ENCODE measurements at places on chromosomes 11 and 22.
A peak's percentile ranks its signal among the peaks of the same experiment; 100 is the strongest.

GRCh38 chr22:43840431-43840830 lies 21.9 kb downstream of the SULT4A1 start:
- no peak for DNase-seq

DNA sequence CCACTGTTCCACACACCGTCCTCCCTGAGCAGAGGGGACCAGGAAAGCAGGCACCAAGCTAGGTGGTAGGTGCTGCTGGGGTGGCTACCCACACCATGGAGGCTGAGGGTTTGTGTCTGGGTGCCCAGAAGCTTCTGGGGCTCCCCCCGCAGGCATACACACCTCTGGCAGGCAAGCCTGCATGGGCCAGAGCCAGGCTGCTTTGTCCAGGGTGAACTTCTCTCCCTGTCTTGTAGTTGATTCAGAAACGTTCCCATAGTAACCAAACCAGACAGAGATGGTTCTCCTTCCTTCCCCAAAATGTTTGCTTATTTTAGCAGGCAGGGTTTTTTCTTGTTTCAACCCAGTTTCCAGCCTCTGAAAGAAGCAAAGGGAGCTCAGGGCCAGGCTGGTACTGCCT lies 40.9 kb upstream of the SUSD2 start:
- no peak for DNase-seq

GRCh38 chr11:26731084-26731456 lies 9.2 kb upstream of the SLC5A12 start:
- peak; percentile 10 for DNase-seq

DNA sequence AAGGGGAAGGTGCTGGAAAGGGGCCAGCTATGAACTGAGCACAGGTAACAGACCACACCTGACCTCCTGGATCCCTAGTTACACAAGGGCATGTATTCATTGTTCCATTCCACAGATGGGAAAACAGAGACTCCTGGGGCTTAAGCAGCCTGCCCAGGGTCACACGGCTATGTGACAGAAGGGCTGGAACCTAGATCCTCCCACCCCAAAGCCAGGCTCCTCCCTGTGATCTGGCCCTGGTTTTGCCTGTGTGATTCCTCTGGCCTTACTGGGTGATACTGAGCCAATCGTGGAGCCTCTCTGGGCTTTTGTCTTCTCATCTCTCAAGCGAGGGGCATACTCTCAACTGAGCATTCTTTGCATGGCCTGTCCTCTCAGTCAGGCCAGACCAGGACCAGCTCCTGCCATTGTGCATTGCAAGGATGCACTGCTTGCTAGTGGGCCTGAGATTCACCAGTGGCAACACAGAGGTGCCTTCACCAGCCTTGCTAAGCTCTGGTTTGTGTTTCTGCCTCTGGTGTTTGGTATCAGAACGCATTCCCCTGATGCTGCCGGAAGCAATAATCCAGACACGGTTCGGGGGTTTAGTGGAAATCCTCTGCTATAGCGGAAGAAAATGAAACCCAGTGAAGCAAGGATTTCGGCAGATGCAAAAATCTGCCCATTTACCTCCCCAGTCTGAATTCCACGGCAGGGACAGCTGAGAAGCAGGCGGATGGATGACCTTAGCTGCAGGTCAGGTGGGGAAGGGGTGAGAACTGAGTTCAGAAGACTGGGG lies 226.6 kb downstream of the ST3GAL4 start:
- DNase-seq: no peak

- no peak for DNase-seq
Observed at GRCh38 chr22:29116397-29117123, 43.7 kb downstream of the KREMEN1 start.

DNA sequence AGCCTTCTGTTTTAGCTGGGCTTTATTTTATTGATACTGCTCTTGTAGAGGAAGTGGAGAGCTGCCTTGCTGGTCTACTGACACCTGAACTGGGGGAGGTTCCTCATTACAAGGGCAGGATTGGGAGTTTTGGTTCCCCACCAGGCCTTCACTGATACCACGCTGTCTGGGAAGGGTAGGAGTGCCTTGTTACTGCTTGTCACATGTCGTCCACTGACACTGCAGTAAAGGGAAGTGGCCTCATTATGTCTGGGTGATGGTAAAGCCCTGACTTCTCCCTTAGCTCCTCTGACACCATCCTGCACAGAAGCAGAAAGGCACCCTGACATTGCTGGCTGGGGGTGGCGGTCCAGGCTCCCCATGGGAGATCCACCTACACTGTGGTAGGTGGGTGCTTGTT lies 38.7 kb upstream of the ELF5 start:
- DNase-seq: no peak

Measured in brain microvascular endothelial cell (primary cell).